CD4-positive, alpha-beta T cell (primary cell): ENCODE measurements at places on chromosomes 6 and 20.

GRCh38 chr20:35085477-35086225, 7.0 kb downstream of the TRPC4AP start:
- DNase-seq, result no peak

GRCh38 chr6:45174045-45174444, 154.1 kb upstream of the RUNX2 start:
- DNase-seq, result no peak

DNA sequence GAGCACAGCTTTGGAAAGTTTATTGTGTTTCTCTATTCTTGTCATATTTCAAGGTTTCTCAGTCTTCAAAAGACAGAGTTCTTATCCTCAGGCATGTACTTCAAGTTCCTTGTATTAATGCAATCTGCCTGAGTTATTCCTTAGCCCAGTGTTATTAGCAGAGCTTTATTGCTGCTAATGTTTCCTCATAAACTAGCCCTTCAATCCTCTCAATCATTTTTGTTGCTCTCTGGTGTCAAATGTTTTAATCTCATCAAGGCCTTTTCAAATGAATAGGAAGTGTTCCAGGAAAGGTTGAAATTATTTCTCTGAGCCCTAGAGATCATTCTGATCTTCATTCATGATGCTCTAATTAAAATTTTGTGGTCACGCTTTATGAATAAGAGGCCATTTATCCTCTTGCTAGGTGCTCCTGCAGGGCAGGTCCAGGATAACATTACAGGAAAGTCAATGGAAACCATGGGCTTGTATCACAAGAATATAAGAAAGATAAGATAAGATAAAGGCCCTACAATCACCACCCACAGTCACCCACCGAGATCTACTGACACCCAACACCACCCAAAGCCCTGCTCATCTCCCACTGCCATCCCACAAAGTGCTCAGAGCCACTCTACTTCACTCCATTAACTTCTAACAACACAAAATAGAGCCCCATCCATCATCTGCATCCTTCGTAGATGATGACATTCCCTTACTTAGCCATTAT, 125.9 kb downstream of the COL9A1 start:
- DNase-seq, result no peak

GRCh38 chr6:5783584-5784089, 223.1 kb downstream of the NRN1 start:
- DNase-seq, result no peak

- no peak for DNase-seq
Observed at GRCh38 chr6:82015043-82015442, 232.5 kb downstream of the IBTK start.

DNA sequence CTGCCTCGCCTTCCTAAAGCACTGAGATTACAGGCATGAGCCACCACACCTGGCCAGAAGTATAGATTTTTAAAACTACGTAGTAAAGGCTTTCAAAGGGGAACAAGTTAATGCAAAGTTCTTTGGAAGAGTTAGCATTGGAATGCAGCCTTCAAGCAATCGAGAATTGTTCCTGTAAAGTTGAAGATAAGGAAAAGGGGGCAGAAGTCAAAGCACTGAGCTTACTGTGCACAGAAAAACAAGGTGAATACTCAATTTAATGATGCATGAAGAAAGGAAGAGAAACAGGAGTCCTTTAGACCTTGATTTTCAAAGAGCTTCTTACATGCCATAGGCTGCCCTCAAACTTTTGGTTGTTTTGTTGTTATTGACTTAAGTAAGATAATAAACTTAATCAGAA, 29.1 kb upstream of the LGSN start:
- no peak for DNase-seq

DNA sequence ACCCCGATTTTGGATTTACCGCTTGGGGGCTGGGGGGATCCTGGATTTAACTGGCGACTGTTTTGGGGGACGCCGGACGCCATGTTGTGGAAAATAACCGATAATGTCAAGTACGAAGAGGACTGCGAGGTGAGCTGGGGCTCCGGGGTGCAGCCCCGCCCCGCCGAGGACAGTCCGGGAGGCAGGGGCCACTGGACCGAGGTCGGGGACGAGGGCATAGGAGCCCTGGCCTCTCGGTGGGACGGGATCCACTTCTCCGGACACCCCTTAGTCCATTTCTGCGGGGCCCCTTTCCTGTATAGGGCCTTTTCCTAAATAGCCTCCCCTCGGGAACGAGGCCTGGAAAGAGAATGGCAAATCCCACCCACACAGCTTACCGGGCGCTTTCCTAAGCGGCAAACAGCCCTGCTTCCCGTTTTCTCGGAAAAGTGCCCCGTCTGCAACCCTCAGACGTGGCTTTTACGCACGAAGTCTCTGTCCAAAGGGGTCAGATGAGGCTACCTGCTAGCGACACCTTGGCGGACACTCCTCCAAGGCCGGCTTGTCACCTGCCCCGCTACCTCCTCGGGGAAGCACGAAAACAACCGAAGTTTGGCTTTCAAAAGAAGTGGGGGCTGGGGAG, 469 bp downstream of the TFAP2C start:
- DNase-seq, result no peak

- DNase-seq, result no peak
Observed at GRCh38 chr20:32524829-32525501, 60.2 kb downstream of the NOL4L start.

GRCh38 chr6:161238081-161238480, 35.8 kb downstream of the AGPAT4 start:
- no peak for DNase-seq

- no peak for DNase-seq
Observed at GRCh38 chr6:111679126-111679858, 73.6 kb upstream of the TRAF3IP2 start.

GRCh38 chr6:34350137-34350933, 42.1 kb downstream of the NUDT3 start:
- DNase-seq, result no peak

DNA sequence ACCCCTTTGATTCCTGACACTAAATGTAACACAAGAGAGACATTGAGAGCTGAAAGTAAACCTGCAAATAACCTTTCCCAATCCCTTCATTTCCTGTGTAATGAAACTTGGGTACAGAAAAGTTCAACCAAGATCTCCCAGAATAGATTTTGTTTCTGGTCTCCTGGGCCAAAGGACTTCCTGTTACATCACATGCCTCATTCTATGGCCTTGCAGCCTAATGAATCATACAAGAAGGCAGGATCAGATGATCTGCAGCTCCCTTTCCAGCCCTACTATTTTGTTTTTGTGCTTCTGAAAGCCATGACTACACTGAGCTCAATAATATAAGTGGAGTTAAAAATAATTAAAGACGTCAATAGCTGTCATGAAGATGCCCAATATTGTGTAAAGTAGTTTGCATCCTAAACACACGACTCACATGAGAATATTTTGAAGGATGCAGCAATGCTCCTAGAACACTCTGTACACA, 73.4 kb upstream of the NOX3 start:
- no peak for DNase-seq

DNA sequence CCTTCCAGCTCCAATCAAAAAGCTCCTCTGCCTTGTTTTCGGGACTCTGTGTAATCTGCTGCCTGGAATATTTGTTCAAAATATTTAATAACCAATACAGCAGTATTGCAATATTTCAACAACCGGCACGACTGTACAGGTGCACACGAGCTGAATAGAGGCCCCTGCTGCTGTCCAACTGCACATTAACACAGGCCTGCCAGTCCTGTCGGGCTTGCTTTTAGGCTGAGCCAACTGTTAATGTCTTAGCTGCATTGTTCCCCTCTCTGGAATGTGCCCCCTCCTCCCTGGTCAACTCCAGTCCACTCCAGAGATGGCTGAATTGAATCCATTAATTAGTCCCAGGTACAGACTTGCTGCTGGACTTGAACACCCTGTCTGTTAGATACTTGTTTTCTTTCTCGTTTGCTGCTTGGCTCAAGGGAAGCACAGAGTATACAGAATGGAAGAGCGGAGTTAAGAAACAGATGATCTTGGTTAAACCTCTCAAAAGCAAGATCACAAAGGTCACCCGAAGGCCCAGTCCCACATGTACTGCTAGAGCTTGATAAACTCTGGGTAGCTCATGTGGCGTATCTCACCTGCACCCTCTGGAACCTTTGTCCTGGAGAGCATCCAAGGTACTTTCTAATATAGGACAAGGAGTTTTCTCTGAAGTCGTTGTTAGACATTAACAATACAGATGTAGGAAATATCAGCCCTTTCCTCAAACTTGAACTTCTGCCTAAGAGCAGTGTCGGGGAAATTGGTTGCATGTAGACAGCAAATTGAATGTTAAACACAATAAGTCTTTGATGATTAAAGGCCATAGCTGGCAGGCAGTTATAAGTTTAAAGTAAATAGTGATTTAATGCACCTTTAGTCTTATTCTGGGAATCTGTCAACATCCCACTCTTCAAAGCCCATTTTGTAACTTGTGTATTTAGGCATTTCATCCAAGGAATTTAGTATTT, 31.9 kb downstream of the SHLD1 start:
- no peak for DNase-seq

DNA sequence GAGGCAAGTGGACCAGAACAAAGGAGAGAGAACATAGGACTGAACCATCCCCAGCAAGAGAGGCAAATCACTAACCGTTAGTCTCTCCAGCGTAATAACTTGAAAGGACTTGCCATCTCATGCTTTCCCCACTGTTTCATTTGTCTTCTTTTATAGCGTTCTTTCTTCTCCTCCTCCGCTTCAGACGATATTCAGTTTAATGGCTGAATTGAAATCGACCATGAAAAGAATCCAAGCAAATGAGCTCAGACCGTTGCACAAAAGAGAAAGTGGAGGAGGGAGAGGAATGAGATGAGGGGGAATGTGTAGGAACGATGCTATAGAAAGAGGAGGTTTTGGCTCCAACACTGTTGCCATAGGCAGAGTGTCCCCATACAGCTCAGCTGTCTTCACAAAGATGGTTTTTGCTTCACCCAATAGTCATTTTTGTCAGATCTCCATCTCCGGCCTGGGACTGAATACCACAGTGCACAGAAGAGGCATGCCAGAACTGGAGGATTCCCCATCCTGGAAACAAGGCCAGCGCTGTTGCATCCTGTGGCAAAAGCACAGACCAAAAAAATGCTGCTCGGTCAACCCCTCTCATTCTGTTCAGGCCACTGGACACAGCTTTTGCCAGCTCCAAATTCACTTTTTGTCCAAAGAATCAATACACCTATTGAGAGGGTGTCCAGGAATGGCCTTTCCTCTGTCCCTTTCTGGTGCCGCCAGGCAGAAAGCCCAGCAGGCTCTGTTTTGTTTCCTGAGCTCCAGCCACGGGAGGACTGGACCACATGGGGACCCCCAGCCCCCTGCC, 176.1 kb downstream of the ID4 start:
- DNase-seq, result no peak

- DNase-seq, result no peak
Observed at GRCh38 chr6:72968704-72969103, 256.6 kb downstream of the KHDC1L start.

DNA sequence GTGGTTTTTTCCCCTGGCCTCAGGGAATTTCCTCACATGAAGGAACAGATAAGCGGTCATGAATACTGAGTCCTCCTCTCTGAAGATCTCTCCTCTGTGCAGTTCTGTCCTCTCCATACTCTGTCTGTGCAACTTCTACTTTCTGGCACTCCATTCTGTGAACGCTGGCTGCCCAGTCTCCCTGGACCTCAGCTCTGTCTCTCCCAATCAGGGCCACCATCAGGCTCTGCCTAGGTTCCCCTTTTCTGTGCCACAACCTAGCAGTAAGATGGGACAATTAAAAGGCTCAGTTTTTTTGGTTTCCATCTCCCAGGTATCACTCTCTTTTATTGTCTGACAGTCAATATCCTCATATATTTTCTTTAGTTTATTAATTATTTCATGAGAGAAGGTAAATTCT, 4.8 kb upstream of the ADGB start:
- no peak for DNase-seq

DNA sequence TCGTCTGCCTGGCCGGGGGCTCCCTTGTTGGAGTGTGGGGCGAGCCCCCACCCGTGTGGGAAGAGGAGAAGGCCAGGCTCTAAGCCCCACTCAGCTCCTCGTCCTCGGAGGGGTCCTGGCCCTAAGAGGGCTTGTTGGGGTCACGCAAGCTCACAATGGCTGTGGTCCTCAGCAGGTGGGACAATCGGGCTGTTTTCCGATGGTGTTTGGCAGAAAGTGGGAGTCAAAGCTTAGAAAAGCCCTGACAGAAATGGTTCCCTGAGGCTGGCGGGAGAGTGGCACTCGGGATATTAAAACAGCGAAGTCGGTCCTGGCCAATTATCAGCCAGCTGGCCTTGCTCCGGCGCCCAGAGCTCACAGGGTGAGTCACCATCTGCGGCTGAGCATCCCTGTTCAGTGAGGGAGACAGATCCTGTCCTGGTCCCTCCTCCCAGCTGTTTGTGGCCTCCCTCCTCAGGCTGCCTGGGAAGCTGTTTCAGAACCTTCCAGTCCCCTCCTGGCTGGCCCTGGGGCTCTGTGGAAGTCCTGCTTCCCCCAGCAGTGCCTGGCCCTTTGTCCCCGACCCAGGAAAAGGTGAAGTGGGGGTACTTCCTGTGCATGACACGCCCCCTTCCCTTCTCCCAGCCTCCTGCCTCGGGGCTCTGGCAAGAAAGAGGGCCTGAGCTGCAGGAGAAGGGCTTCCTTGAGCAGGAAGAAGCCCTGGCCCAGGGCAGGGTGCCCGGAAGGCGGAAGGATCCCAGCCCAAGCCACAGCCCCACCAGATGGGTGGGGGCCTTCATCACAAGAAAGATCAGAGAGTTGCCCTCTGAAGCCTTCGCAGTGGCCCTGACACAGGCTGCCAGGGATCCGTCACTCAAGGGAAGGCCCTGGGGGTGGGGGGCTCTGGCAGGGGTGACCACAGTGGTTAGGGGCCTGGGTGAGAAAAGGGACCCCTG, 53.6 kb upstream of the BHLHE23 start:
- DNase-seq, result no peak

DNA sequence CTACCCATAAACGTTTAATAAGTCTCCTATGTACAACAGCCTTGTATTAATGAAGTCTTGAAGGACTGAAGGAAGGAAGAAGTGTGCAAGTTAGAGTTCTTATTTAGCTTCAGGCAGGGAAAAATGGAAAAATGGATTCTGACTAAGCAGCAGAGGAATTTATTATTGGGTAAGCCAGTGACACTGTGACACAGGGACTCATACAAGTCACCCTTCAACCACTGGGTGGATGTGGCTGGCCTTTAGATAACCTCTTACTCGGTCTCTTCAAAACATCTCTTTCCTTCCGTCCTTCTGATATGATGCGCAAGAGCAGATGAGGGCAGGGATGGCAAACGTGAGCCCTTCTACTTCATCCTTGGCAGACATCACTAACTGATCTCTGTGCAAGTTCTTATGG, 145.6 kb downstream of the DHX35 start:
- no peak for DNase-seq

GRCh38 chr20:40689943-40690835, 1.2 kb upstream of the MAFB start:
- DNase-seq, result peak; percentile 5

DNA sequence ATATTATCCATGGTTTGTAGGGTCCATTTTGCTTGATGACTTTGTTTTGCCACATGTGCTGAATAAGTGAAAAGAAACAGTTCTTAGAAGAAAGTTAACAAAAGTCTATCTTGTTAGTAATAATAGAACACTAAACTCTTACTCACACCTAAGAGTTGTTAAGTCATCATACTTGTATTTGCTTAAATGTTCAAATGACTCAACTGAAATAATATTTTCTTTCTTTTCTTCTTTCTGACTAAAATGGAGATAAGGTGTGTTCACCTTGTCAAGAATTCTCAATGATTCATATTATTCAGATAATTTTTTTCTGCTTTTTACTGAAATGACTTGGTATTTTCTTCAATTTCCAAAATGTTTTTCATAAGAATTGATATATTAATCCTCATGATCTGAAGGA, 327.2 kb downstream of the HTR1B start:
- DNase-seq, result no peak

GRCh38 chr6:166423051-166423745, 40.5 kb upstream of the MPC1 start:
- no peak for DNase-seq
